Naive thymus-derived CD8-positive, alpha-beta T cell (primary cell): ENCODE measurements at places on chromosomes 5 and 9. TPM values are rescaled to one million over a fixed set of nuclear protein-coding genes. Genes with fewer than 3 reads are reported as not detected.
A peak's percentile ranks its signal among the peaks of the same experiment; 100 is the strongest.

DNA sequence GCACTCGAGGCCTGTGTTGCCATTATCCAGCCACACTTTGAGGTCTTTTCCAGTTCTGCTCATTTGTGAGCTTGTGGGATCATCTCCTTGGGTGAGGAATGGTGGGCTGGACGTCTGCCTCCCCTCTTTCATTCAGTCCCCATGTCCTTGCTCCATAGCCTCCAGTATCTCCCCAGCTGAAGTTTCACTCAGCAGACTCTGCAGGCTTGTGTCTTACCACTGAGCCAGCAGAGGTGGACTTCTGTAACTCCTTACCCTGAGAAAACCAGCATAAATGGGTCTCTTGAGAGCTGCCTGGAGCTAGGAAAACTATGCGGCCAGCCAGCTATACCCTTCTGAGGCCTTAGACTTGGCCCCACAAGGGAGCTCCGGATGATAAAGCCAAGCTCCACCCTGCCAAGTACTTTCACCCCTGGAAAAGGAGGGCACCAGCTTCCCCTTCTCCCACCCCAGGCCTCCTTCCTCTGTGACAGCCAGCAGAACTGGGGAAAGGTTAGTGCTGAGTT, 12.2 kb downstream of the IRF1 start:
- no peak overlapping the region for H3K4me3 ChIP-seq
- H3K27ac ChIP-seq, result peak overlapping the region; percentile 91
- peaks cover 24% of the 10 kb centered on the region for H3K36me3 ChIP-seq
- no peaks in the 10 kb centered on the region for H3K27me3 ChIP-seq

DNA sequence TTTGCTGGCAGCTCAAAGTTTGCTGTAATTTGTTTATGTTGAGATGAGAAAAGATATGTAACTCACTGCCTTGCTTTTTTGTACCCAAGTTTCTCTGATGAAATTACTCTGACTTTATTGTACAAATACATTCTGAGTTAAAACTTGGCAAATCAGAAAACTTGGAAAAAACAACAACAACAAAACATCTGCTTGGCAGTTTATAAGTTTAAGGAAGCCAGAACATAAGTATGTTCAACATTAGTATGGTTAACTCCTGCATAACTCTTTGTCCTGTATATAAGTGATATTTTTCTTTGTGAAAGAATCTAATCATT, 233.1 kb downstream of the MAST4 start:
- peak overlapping the region; percentile 73 for H3K4me3 ChIP-seq
- H3K27ac ChIP-seq, result peak overlapping the region; percentile 46
- H3K4me1 ChIP-seq, result peaks cover 15% of the 10 kb centered on the region
- H3K27me3 ChIP-seq, result peaks cover 19% of the 10 kb centered on the region
- H3K36me3 ChIP-seq, result no peaks in the 10 kb centered on the region

DNA sequence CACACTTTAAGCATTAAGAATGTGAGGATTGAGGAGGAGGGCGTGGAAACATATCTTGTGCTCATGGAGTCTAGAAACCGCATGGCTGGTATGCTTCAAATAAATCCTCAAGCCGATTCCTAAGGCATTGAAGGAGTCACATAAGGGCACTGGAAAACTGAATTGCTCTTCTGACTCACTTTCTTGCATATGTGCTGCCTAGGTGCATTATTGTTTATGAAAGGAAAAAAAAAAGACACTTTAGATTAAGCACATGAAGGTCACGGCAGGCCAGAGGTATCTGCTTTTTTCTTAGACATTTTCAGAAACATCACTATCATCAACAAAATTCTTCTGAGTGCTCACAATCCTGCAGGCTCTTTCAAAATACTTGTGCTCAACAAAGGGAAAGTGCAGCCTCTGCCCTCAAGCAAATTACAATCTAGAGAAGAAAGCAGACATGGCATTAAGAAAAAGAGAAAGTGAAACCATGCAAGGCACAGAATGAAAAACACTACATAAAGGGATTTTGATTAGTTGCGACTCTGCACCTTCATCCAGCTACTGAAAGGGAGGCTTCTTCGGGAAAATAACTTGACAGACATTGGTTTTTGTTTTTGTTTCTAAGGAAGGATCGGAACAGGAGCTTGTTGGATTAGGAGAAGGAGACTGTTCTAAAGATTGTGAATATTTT, 2117.6 kb downstream of the MAT2B start:
- H3K27me3 ChIP-seq, result no peaks in the 10 kb centered on the region
- no peaks in the 10 kb centered on the region for H3K4me1 ChIP-seq
- H3K4me3 ChIP-seq, result no peak overlapping the region
- no peak for DNase-seq
- no peaks in the 10 kb centered on the region for H3K36me3 ChIP-seq

- H3K4me1 ChIP-seq, result no peaks in the 10 kb centered on the region
- no peaks in the 10 kb centered on the region for H3K36me3 ChIP-seq
- no peak for DNase-seq
- H3K27me3 ChIP-seq, result peaks cover 2% of the 10 kb centered on the region
- H3K4me3 ChIP-seq, result no peak overlapping the region
- H3K27ac ChIP-seq, result no peak overlapping the region
Measured at GRCh38 chr9:83198371-83198770, 135.4 kb upstream of the RASEF start.

- H3K4me3 ChIP-seq, result peak overlapping the region; percentile 89
- H3K27ac ChIP-seq, result peak overlapping the region; percentile 27
- no peak for DNase-seq
- H3K27me3 ChIP-seq, result peaks cover 6% of the 10 kb centered on the region
Measured at GRCh38 chr9:706606-707459, 134.7 kb upstream of the DMRT1 start.

The CNTFR gene
- total RNA-seq, result not detected

The TMOD1 gene
- total RNA-seq, result 1.6 TPM

The PPIC gene
- not detected for total RNA-seq

The SPATA9 gene
- total RNA-seq, result not detected

The GDA gene
- not detected for total RNA-seq

The SPINK4 gene
- not detected for total RNA-seq

The SLIT3 gene
- not detected for total RNA-seq

The PTGDS gene
- 0.58 TPM for total RNA-seq
